ENCODE measurements at places on chromosomes 3 and 15. TPM values are rescaled to one million over a fixed set of nuclear protein-coding genes. Genes with fewer than 3 reads are reported as not detected.

Gene OR5K2
- total RNA-seq, result not detected

Gene CPLX3
- total RNA-seq, result not detected

Gene TMC3
- total RNA-seq, result not detected

Gene IL5RA
- total RNA-seq, result not detected

Gene PTH1R
- total RNA-seq, result not detected

Gene MESP1
- total RNA-seq, result under 0.01 TPM

Gene HIGD2B
- not detected for total RNA-seq

Gene CLEC3B
- total RNA-seq, result not detected

Gene HGD
- 0.14 TPM for total RNA-seq

Gene CCK
- not detected for total RNA-seq

Gene CCR9
- total RNA-seq, result not detected

Gene GOLGA8S
- not detected for total RNA-seq

Gene NR1I2
- total RNA-seq, result under 0.01 TPM

Gene ELL3
- 0.44 TPM for total RNA-seq

Gene NR2E3
- total RNA-seq, result 0.57 TPM

Gene TICRR
- 0.44 TPM for total RNA-seq

Gene ROBO2
- total RNA-seq, result 0.66 TPM

Gene GPR62
- total RNA-seq, result not detected

Gene CLDN16
- total RNA-seq, result 0.22 TPM

Data from placental pericyte (primary cell).